ENCODE measurements at places on chromosomes 4 and X. TPM values are rescaled to one million over a fixed set of nuclear protein-coding genes. Genes with fewer than 3 reads are reported as not detected.

DNA sequence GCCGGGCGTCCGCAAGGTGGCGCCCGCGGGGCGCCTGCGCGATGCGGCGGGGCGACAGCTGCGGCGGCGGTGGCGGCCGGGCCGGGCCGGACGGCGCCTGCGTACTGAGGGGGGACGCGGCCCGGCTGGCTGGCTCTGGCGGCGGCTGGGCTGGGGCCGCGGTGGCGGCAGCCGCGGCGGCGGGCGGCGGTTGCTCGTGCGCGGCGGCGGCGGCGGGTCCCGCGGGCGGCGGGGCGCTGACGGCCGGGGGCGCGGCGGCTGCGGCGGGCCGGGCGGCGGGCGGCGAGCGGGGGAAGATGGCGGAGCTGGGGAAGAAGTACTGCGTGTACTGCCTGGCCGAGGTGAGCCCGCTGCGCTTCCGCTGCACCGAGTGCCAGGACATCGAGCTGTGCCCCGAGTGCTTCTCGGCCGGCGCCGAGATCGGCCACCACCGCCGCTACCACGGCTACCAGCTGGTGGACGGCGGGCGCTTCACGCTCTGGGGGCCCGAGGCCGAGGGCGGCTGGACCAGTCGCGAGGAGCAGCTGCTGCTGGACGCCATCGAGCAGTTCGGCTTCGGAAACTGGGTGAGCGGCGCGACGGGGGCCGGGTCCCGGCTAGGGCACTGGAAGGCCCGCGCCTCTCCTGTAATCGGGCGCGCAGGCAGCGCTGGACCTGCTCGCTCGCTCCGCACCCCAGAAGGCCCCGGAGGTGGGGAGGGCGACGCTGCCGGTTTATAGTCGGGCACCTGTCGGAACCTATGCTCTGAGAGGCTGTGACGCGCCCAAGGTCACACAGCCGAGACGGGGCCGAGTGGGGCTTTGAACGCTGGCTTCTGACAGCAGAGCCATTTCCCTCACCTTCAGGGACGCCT, at the start of gene TADA2B:
TADA2B (plus strand) TSS at position 89 of the 853 bp plus-strand sequence; CDS start at position 297, 208 bp downstream.
- peak; percentile 32 for DNase-seq
- peaks cover 16% of the 10 kb centered on the region for H3K4me1 ChIP-seq
- peak within 1 kb of the TSS; percentile 85 for H3K27ac ChIP-seq
- H3K4me3 ChIP-seq: peak within 1 kb of the TSS; percentile 99

DNA sequence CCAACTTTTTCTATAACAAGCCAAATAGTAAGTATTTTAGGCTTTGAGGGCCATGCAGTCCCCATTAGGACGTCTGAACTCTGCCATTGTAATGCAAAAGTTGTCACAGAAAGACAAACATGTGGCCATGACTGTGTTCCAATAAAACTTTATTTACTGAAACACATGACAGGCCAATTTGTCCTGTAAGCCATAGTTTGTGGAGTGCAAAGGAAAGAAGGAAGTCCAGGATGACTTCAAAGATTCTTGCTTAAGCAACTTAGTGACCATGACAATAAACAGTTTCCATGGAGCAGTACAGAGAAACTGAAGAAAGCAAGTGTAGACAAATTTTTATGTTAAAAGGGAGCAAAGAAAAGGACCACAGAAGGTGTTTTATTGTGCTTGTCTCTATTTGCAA, 35.0 kb upstream of the MYOZ2 start:
- peaks cover 31% of the 10 kb centered on the region for H3K4me1 ChIP-seq
- no peak for DNase-seq
- no peak overlapping the region for H3K27ac ChIP-seq
- no peaks in the 10 kb centered on the region for H3K27me3 ChIP-seq
- no peaks in the 10 kb centered on the region for H3K36me3 ChIP-seq

Gene RNF212
- 2.4 TPM for total RNA-seq

DNA sequence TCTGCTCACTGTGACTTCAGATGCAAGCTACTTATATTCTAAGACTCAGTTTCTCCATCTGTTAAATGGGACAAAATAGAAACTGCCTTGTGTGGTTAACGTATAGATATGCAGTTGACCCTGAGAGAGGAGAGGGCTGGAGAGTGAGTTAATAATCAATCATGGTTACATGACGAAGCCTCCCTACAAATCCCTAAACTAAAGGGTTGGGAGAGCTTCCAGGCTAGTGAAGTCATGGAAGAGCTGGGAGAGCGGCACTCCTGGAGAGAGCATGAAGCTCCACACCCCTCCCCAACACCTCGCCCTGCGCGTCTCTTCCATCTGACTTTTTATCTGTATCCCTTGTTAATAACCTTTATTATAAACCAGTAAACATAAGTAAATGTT, 138.5 kb upstream of the FAM9B start:
- no peak for DNase-seq
- no peaks in the 10 kb centered on the region for H3K4me1 ChIP-seq
- H3K36me3 ChIP-seq: no peaks in the 10 kb centered on the region
- H3K27me3 ChIP-seq: no peaks in the 10 kb centered on the region

- no peak for DNase-seq
- H3K4me3 ChIP-seq: no peak overlapping the region
- no peaks in the 10 kb centered on the region for H3K4me1 ChIP-seq
- H3K36me3 ChIP-seq: no peaks in the 10 kb centered on the region
Observed at GRCh38 chr4:114398410-114398809, 200.2 kb upstream of the UGT8 start.

Gene SAGE1
- total RNA-seq: not detected

Gene BTC
- total RNA-seq: 0.11 TPM

Gene CSN1S1
- not detected for total RNA-seq

Gene DOK7
- total RNA-seq: not detected

GRCh38 chr4:1210241-1210841, 38.0 kb upstream of the SPON2 start:
- DNase-seq: no peak
- H3K4me1 ChIP-seq: no peaks in the 10 kb centered on the region
- H3K4me3 ChIP-seq: no peak overlapping the region
- no peaks in the 10 kb centered on the region for H3K27me3 ChIP-seq
- H3K27ac ChIP-seq: no peak overlapping the region
- H3K36me3 ChIP-seq: peaks cover 40% of the 10 kb centered on the region

DNA sequence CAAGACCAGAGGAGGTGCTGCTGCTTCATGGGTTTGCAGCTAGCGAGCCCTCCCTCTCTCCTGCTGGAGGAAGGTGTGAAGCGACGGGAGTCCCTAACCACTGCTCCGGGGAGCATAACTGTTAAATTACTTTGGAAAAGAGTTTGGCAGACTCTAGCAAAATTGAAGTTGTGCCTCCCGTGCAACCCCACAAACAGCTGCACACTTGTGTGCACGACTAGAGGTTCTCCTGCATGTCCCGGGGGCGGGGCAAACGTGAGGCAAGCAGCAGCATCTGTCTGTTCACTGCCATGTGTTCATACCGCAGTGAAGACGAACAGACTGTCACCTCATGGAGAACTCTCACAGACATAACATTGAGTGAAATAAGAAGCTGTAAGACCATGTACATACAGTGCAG, 34.5 kb downstream of the TNIP2 start:
- no peak overlapping the region for H3K4me3 ChIP-seq
- no peak for DNase-seq
- H3K27ac ChIP-seq: no peak overlapping the region
- no peaks in the 10 kb centered on the region for H3K4me1 ChIP-seq
- no peaks in the 10 kb centered on the region for H3K27me3 ChIP-seq

DNA sequence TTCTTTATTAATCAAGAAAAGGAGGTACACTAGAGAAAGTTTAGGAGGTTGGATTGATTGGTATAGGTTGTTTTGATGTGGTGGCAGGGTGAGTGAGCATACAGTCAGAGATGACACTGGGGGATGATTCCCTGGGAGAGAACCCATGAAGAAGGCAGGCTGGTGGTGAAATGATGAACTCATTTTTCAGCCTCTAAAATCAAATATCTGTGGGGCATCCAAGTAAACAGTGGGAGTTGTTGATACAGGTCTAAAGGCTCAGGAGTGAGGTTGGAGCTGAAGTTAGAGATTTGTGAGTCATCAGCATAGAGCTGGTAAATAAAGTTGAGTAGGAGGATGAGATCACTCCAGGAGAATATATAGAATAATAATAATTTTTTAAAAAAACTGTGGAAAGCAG, 10.0 kb upstream of the AP1S2 start:
- no peak overlapping the region for H3K4me3 ChIP-seq
- no peak for DNase-seq
- peaks cover 13% of the 10 kb centered on the region for H3K27me3 ChIP-seq
- H3K4me1 ChIP-seq: no peaks in the 10 kb centered on the region

- H3K4me3 ChIP-seq: peak overlapping the region; percentile 58
- no peak for DNase-seq
- H3K27ac ChIP-seq: peak overlapping the region; percentile 72
- H3K36me3 ChIP-seq: peaks cover 11% of the 10 kb centered on the region
Observed at GRCh38 chrX:154486052-154486395, 391 bp downstream of the UBL4A start.

DNA sequence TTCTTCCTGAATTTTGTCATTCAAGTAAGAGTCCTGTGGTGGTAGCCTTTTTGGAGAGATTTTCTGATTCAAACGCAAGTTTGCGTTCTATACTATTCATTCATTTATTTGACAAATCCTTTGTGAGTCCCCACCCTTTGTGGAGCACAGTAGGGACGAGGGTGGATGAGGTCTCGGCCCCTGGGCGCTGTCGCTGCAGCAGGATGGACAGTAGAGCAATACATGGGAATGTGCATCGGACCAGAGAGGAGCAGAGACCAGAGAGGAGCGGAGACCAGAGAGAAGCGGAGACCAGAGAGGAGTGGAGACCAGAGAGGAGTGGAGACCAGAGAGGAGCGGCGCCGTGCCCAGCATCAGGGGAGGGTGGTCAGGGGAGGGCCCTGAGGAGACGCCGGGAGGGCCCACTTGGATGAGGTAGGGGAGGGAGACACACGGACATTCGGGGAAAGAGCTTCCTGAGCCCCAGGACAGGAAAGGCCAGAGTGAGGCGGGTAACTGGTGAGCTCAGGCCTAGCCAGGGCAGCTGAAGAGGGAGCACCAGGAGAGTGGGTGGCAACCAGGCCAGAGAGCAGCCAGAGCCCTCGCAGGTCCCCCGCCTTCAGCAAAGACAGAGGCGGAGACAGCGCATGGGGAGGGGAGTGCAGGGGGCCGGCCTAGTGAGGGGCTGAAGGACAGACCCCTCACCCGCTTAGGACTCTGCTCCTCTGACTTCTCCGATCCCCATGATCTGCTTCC, 67.3 kb downstream of the NAT8L start:
- no peaks in the 10 kb centered on the region for H3K27me3 ChIP-seq
- H3K4me1 ChIP-seq: no peaks in the 10 kb centered on the region
- no peaks in the 10 kb centered on the region for H3K36me3 ChIP-seq
- H3K4me3 ChIP-seq: no peak overlapping the region
- no peak overlapping the region for H3K27ac ChIP-seq
- no peak for DNase-seq

DNA sequence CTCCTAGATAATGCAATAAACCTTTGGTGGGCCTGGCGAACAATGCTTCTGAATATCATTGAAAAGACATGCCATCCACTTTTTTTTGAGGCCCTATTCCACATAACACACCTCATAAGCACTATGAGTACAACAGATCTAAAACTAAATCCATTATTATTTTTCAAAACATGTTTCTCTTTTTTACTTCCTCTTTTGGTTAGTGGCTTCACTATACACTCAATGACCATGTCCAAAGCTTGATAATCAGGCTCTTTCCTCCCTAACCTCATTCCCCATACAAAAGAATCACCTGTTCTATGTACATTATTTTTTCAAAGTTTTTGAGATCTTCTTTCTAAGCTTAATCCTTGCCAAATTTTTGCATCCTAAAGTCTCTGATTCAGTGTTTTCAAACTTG, 20.4 kb upstream of the NPY2R start:
- H3K27ac ChIP-seq: no peak overlapping the region
- H3K27me3 ChIP-seq: no peaks in the 10 kb centered on the region
- no peaks in the 10 kb centered on the region for H3K4me1 ChIP-seq
- no peak overlapping the region for H3K4me3 ChIP-seq
- DNase-seq: no peak
- no peaks in the 10 kb centered on the region for H3K36me3 ChIP-seq

- peaks cover 4% of the 10 kb centered on the region for H3K27me3 ChIP-seq
- DNase-seq: no peak
- H3K4me1 ChIP-seq: no peaks in the 10 kb centered on the region
- no peak overlapping the region for H3K4me3 ChIP-seq
- no peak overlapping the region for H3K27ac ChIP-seq
Observed at GRCh38 chr4:41318839-41319530, 62.3 kb downstream of the UCHL1 start.

Gene GYPA
- total RNA-seq: not detected

- no peak for DNase-seq
- no peaks in the 10 kb centered on the region for H3K4me1 ChIP-seq
- H3K27ac ChIP-seq: no peak overlapping the region
- H3K36me3 ChIP-seq: no peaks in the 10 kb centered on the region
Observed at GRCh38 chr4:120680647-120681228, 241.8 kb downstream of the PRDM5 start.

GRCh38 chr4:75948822-75949444, 8.1 kb upstream of the NAAA start:
- H3K27me3 ChIP-seq: no peaks in the 10 kb centered on the region
- no peak for DNase-seq
- no peaks in the 10 kb centered on the region for H3K4me1 ChIP-seq
- H3K27ac ChIP-seq: no peak overlapping the region
- H3K4me3 ChIP-seq: no peak overlapping the region
- H3K36me3 ChIP-seq: peaks cover 12% of the 10 kb centered on the region

DNA sequence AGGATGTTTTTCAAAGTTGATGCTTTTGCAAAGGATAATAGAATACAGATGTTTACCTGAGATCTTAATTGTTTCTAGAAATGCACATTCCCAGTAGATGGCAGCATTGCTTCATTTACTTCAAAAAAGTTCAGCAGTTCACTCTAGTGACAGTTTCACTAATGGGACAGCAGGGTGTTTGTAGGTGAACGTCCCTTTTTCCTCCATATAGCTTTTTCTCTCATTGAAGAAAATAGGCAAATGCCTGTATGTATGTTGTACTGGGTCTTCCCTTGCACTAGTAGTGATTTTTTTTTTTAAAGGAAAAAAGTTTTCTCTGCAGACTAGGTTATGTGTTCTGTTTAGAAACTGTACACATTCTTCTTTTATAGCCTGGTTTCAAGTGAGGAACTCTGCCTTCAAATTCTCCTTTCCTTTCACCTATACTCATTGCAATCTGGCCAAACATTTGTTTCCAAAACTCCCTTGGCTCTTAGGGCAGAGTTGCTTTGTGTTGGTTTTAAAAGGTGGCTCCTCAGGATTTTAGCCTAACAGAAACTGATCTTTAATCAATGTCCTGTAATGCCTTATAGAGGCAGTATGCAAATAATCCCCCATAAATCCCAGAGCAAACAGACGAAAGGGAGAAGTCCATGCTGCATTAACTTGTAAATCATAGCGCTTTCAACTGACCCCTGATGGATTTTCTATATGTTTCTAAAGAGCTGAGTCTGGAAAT, 86.3 kb downstream of the EGF start:
- peak; percentile 74 for DNase-seq
- H3K4me3 ChIP-seq: no peak overlapping the region

Gene RBMXL3
- total RNA-seq: not detected

- no peaks in the 10 kb centered on the region for H3K4me1 ChIP-seq
- no peak overlapping the region for H3K27ac ChIP-seq
- no peak overlapping the region for H3K4me3 ChIP-seq
- no peaks in the 10 kb centered on the region for H3K27me3 ChIP-seq
- no peak for DNase-seq
Observed at GRCh38 chr4:11312389-11312788, 116.3 kb downstream of the HS3ST1 start.
